ENCODE measurements at places on chromosomes 2 and 18.
A peak's percentile ranks its signal among the peaks of the same experiment; 100 is the strongest.

- DNase-seq, result no peak
Observed at GRCh38 chr2:225452677-225453076, 53.2 kb downstream of the NYAP2 start.

- DNase-seq, result no peak
Observed at GRCh38 chr2:14626873-14627272, 5.6 kb upstream of the LRATD1 start.

DNA sequence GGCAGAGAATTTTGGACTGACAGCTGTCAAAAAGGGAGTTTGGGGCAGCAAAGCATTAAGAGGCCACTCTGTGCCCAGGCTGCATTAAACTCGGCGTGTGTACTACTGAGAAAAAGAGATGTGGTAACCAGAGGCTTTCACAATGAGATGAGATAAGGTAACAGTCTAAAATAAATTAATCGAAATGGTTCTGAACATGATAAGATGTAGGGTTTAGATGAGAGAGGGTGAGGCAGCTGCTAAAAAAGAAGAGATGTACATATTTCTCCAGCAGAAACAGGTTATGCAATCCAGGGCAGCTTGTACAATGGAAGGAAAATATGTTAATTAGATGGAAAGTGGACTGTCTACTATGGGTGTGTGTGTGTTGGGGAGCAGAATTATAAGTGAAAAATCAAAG is 39.2 kb upstream of the ACTR3 start:
- DNase-seq, result no peak

GRCh38 chr18:55401638-55402191 is 186.3 kb downstream of the TCF4 start:
- DNase-seq, result no peak

GRCh38 chr2:29417630-29418029 is 302.4 kb downstream of the CLIP4 start:
- no peak for DNase-seq

GRCh38 chr18:54506516-54507261 is 84.4 kb upstream of the DYNAP start:
- no peak for DNase-seq

- DNase-seq, result no peak
Observed at GRCh38 chr2:40967451-40967850, 515.6 kb upstream of the SLC8A1 start.

- peak; percentile 61 for DNase-seq
Observed at GRCh38 chr18:50748243-50749229, 71.3 kb downstream of the MRO start.

GRCh38 chr18:79771446-79772107 is 26.2 kb upstream of the KCNG2 start:
- no peak for DNase-seq

GRCh38 chr2:216404010-216404618 is 8.2 kb upstream of the SMARCAL1 start:
- peak; percentile 13 for DNase-seq

GRCh38 chr2:197934261-197934933 is 130.0 kb downstream of the PLCL1 start:
- no peak for DNase-seq

- no peak for DNase-seq
Observed at GRCh38 chr2:101983486-101983885, 8.3 kb upstream of the IL1R2 start.

- DNase-seq, result no peak
Observed at GRCh38 chr2:177245010-177245422, 19.5 kb downstream of the NFE2L2 start.
